ENCODE measurements at places on chromosomes 6 and 20.

- DNase-seq = no peak
Observed at GRCh38 chr6:130906736-130907381, 79.7 kb downstream of the SMLR1 start.

DNA sequence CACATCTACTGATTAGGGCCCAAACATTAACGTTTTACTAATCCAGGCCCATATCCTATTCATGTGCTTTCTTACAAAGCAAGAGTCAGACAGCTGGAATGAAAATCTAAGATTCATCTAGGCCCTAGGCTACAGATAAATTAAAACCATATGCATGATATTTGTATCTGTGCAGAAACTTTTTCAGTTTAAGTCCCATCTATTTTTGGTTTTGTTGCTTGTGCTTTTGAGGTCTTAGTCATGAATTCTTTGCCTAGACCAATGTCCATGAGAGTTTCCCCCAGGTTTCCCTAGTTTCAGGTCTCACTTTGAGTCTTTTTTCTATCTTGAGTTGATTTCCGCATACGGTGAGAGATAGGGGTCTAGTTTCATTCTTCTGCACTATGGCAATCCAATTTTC lies 20.2 kb downstream of the ADNP start:
- DNase-seq = no peak

DNA sequence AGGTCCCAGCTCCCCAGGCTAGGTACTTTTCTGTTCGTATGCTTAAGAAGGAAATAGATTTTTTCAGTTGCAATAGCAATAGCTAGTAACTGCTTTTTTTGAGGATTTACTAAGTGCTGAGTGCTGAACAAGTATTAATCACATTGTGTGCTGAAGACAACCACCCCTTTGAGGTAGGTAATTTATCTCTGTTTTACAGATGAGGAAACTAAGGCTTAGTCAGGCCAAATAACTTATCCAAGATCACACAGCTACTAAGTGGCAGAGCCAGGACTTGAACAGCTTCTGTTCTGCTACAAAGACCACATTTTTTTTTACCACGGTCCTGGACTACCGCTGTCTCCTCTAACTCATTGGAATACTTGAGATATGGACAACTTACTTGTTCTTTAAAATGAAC lies 39.8 kb downstream of the LRRN4 start:
- DNase-seq = no peak

- no peak for DNase-seq
Observed at GRCh38 chr20:62709537-62709905, 885 bp downstream of the NTSR1 start.

DNA sequence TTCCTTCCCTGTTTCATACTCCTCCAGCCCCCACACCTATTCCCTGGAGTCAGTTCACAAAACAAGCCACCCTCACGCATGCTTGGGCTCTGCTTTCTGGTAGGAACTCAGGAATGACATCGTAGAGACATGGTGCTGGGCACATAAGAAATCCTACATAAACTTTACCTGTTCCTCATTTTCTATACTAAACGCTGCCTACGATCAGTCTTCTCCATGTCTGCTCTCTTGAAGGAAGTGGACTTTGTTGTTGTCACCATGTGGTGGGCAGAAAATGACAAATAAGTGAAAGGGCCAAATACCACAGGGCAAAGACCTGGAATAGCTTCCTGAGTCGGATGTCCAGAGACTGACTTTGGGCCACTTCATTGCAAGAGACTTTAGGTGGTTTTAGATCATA lies 10.1 kb downstream of the MYLK4 start:
- DNase-seq = no peak

- no peak for DNase-seq
Observed at GRCh38 chr6:35725721-35726438, 11.0 kb upstream of the ARMC12 start.

Data from activated T-helper 1 cell treated with anti-CD3 and anti-CD28 coated beads, Interleukin-2, amount 50 U/mL, for 16 hours (primary cell).